ENCODE measurements at places on chromosomes 12 and 14.

- DNase-seq: no peak
Observed at GRCh38 chr12:11059784-11060183, 2.3 kb downstream of the TAS2R46 start.

DNA sequence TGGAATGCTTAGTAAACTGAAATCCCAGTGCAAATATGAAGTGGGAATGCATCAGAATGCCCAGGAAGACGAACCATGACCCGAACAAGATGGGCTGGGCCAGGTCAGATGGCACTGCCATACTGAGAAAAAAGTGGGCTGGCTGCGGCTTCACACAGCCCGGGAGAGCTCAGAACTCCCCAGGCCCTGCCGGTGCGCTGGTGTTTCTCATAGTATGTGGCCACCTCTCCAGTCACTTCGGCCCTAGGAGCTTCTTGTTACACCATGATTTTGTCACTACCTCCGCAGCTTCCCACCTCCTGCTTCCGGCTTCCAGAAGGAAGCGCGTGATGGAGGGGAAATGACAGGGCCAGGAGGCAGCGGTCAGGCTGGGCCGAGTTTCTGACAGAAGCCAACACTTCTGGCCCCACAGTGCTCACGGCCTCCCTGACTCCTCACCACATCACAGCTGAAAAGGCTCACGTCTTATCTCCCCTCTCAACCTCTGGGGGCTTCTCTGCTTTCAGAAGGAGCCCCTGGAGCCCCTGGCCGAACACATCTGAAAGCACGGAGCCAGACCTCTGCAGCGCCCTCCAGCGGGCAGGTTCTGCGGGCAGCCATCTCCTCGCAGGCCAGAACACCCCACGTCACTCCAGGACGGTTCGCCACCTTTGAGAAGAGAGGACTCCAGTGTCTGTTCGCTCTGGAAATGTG, 30.7 kb downstream of the DAD1 start:
- peak; percentile 81 for DNase-seq

DNA sequence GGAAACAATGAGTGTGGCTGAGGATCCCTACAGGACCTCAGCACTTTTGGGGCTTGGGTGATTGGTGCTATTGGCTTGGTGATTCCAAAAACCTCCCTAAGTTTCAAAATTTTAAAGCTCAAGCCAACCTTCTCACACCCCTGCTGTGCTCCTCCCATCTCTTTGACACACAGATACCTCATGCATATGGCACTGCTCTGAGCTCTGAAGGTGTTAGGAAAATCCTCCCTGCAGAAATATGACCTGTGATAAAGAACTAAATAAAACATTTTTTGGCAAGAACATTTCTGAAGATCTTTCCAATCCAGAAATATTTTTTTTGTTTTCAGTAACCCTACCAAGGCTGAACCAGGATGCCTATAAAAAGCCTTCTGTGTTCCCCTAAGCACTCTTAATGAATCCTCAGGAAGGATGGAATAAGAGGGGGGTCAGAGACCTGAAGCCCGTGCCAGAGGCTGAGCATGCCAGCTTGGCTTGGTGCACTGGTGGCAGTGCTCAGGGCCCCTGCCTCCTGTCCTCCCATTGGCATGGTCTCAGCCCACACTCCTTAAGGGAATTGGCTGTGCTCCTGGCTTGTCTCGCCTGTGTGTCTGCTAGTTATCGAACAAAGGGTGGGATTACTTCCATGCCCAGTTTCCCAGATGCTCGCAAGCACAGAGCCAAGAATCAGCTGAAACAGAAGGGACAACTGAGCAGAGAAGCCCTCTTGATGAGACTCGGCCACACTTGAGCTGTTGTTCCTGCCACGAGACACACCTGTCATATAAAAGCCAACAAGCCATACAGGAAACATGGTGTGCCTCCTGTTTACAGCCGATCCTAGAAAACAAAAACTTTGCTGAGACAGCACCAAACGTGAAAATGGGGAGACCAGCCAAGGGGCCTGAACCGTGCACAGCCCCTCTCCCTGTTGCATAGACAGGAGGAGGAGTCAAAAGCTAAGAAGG, 132.7 kb upstream of the EEA1 start:
- no peak for DNase-seq

DNA sequence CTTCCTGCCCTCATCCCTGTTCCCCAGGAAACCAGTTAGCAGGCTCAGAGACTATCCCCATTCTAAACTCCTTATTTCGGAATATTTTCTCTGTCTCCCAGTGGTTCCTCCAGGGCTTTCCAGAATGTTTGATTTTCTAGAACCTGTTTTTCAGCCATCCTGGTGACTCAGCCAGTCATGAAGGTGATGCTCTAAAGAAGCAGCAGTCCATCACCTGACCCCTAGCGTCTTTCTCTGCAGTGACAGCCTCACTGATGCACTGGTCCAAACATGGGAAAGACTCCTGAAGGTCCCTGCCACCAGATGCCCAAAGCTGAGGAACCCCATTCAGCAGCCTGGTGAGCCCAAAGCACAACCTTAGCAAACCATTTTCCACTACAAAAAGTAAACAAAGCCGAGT, 212.6 kb downstream of the PHETA1 start:
- no peak for DNase-seq

DNA sequence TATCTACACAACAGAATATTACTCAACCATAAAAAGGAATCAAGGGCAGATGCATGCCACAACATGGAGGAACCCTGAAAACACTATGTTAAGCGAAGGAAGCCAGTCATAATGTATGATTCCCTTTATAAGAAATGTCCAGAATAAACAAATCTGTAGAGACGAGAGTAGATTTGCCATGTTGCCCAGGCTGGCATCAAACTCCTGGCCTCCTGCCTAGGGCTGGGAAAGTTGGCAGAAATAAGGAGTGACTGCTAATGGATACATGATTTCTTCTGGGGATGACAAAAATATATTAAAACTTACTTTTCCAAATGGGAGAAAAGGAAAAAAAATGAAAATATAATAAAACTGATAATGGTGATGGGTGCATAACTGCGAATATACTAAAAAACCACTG, 10.9 kb downstream of the CLIP1 start:
- DNase-seq: no peak

GRCh38 chr12:55827806-55828205, 1.6 kb downstream of the DNAJC14 start:
- DNase-seq: no peak

GRCh38 chr14:93317875-93318807, 14.7 kb downstream of the BTBD7 start:
- DNase-seq: no peak

DNA sequence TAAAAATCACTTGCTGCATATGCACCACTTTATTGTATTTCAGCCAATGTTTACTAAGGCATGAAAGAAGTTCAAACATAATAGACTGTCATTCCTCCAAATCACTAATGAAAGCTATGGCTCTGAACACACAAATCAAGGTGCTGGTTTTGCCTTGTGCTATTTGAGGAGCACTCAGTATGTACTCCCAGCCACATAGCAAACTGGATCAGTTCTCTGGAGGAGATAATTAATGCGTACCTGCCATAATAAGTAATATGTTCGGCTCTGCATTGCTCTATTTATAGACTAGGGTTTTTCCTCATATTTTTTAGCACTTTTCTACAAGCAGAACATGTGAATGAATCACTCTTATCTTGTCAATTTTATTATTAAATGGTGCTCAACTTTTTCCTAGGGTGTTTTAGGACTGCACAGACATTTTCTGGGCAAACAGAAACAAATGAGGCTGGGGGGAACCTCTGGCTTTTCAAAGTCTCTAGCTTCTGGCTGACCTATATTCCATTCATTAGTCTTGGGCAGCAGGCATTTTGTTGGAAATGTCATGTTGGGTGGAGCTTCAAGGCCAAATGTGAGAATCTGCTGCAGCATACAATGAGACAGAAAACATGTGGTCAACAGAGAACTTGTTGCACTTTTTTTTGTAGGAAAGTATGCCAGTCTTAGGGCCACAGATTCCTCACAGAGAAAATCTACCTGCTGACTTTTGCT, 88.4 kb downstream of the GRIP1 start:
- no peak for DNase-seq

DNA sequence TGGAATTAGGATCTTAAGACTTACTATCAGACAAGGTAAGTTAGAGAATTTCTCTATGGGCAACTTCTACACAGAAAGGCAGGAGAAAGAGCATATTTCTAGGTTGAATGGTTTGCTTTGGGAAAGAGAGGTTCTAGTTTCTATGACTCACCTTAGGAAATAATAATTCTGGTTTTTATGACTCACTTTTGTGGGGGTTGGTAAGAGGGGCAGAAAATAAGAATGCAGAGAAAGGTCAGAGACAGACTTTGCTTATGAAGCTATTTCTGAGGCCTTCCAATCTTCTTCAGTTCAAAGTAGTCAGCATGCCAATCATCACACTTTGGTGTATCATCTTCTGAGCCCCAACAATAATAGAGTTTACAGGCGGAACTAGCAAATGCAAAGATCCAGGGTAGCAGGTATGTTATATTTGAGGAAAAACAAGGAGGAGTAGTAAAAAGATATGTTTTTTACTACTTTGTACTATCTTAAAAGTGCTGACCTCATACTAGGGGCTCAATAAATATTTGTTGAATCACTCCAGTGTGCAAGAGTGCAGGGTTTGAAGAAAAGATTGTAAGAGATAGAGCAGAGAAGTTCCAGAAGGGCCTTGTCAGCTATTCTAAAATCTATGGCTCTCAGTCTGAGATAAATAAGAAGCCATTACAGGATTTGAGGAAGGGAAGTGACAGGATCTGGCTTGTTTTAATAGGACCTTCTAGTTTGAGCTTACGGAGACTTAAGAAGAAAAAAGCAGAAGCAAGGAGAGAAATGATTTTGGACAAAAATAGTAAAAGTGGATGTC, 56.7 kb upstream of the LRFN5 start:
- DNase-seq: no peak
